ENCODE measurements at places on chromosomes 1 and 21. TPM values are rescaled to one million over a fixed set of nuclear protein-coding genes. Genes with fewer than 3 reads are reported as not detected.

GRCh38 chr1:31671147-31671546 is 26.5 kb upstream of the PEF1 start:
- H3K4me1 ChIP-seq, result peaks cover 11% of the 10 kb centered on the region
- no peak overlapping the region for H3K27ac ChIP-seq
- H3K27me3 ChIP-seq, result no peaks in the 10 kb centered on the region
- DNase-seq, result no peak
- no peak overlapping the region for H3K4me3 ChIP-seq
- no peaks in the 10 kb centered on the region for H3K36me3 ChIP-seq

The RAB42 gene
- 22.5 TPM for total RNA-seq

DNA sequence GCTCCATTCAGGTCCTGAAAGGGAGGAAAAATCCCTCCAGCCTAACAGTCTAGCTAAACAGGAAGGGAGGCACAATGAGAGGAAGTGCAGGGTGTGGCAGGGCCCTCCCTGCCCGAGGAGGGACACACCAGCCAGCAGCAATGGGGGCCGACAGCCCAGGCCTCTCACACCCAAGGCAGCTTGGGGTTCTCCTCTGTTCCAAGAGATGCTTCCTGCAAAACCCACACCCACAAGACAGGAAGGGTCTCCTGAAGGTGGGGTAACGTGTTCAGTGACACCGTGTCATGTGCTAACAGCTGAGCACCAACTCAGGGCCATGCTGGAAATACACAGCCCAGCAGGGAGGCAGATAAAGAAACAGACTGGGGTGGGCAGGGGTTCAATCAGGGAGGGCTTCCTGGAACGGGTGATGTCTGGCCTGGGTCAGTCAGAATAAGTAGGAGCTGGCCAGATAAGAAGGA is 10.2 kb downstream of the ECE1 start:
- DNase-seq, result no peak
- no peaks in the 10 kb centered on the region for H3K36me3 ChIP-seq
- peaks cover 8% of the 10 kb centered on the region for H3K4me1 ChIP-seq
- H3K27me3 ChIP-seq, result no peaks in the 10 kb centered on the region
- no peak overlapping the region for H3K4me3 ChIP-seq
- H3K27ac ChIP-seq, result no peak overlapping the region

The TLCD4 gene
- 3.5 TPM for total RNA-seq

The NID1 gene
- total RNA-seq, result 29.2 TPM

The PLEKHN1 gene
- total RNA-seq, result 2.2 TPM

The LRRIQ3 gene
- 0.16 TPM for total RNA-seq

The HLX gene
- total RNA-seq, result 0.07 TPM

DNA sequence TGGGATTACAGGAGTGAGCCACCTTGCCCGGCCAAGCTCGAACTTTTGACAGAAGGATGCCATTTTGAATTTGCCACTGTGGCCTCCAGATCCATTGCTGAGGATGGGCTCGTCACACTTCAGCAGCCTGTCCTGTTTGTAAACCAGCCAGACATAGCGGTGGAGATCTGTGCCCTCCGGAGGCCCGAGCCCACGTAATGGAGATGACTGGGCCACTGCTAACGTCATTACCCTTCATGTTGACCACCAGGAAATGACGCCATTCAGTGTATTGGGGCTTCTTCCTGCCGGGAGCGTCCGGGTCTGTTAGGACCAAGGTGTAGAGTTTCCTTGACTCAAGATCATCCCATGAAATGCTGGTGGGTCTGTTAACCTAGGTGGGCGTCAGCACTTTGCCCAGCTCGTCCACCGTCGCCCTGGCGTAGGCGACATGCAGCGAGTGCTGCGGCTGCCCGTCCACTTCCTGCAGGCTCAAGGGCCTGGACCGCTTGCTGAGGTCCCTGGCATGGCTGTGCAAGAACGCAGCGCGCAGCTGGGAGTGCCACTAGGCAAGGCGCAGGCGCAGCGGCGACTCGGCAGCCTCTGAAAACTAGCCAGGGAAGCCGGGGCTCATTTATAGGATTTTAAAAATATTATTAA is 40.8 kb downstream of the PTPRC start:
- no peaks in the 10 kb centered on the region for H3K36me3 ChIP-seq
- H3K4me3 ChIP-seq, result no peak overlapping the region
- DNase-seq, result no peak
- H3K27me3 ChIP-seq, result no peaks in the 10 kb centered on the region

All from GM23338 (cell line).